ENCODE measurements at places on chromosomes 2 and 18.
A peak's percentile ranks its signal among the peaks of the same experiment; 100 is the strongest.

GRCh38 chr2:191670076-191670475, 7.9 kb upstream of the NABP1 start:
- DNase-seq: no peak

DNA sequence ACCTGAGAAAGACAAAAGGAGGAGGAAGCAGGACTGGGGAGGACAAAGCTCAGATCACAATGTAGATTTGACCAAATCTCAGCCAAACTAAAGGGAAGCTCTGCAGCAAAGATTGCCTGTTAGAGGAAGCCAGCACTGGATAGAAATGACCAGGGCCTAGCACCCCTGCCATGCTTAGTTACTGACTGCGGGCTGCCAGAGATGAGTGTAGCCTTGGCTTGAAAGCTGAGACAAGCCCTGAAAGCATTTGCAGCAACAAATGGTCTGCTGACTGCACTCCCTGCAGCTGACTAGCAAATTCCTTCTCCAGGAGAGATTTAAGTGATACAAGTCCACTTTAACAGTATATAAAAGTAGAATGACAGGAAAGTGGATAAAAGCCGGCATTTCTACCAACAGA, 140.9 kb upstream of the CRIM1 start:
- no peak for DNase-seq

DNA sequence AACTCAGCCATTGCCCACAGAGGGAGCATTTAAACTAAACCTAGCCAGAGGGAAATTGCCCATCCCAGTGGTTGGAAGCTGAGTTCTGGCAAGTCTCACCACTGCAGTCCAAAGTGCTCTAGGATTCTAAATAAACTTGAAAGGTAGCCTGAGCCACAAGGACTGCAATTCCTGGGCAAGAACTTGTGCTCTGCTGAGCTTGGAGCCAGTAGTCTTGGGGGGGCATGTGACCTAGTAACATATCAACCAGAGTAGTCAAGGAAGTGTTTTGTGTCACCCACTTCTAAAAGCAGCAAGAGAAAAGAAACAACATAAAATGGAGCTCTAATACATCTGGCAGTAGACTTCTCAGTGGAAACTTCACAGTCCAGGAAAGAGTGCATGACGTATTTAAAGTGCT, 167.0 kb downstream of the PTH2R start:
- DNase-seq: no peak

GRCh38 chr18:22683786-22684185, 249.3 kb upstream of the RBBP8 start:
- DNase-seq: no peak

- DNase-seq: no peak
These were observed 58.3 kb downstream of the NPAS2 start for GRCh38 chr2:100878000-100878791.

GRCh38 chr2:199979832-199980628, 24.6 kb downstream of the MAIP1 start:
- peak; percentile 80 for DNase-seq

GRCh38 chr2:160364364-160364763, 129.2 kb downstream of the RBMS1 start:
- no peak for DNase-seq

DNA sequence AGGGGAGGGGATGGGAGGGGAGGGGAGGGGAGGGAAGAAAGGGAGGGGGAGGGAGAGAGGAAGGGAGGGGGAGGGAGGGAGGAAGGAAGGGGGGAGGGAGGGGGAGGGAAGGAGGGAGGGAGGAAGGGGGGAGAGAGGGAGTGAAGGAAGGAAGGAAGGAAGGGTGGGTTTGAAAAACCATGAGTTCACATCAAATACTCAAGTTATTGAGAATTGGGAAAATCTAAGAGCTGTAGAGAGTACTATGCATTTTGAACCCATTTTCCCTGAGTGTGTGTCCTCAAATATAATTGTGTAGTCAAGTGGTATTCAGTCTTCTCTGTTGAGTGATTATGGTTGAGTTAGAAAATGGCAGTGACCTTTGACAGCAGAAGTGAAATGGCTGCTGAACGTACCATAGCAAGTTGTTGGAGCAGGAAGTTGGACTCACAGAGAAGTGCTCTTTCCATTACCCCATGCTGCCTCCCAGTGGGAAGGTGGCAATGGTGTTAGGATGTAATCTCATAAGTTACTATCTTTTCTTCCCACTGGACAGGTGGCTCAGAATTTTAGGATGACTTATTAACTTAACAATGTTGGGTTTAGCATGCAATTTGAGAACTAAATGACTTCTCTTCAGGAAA, 214.6 kb downstream of the SETBP1 start:
- no peak for DNase-seq

DNA sequence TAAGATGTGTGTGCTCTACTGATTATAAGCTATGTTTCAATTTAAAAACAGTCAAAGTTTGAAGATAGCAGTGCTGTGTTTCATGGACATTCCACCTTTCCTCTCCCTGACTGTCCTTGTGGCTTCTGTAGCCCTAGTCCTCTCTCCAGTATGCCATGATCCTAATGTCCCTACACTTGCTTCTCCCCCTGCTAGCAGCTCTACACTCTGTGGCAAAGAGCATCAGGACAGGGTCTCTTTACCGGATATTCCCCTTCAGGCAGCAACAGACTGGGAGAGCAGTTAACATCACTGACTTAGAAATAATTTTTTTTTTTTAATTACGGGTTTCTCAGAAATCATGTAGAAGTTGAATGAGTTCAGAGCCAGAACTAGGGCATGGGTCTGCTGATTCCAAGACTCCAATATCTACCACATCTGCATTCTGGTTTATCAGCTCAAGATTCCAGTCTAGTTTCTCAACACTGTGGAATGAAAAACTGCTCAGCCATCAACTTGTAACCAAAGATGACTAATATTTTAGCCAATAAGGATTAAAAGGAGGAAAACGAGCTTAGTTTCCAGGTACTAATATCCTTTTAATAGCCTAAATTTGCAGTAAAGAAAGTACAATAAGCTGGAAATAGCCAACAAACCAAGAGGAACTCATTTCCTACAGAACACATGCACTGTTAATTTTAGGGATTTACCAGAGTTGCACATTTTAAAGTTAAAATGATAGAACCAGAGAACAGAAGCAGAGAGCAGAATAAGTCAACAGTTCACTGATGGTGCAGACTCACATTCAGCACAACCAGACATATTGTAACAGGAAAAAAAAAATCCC, 45.2 kb downstream of the TMEM131 start:
- no peak for DNase-seq

DNA sequence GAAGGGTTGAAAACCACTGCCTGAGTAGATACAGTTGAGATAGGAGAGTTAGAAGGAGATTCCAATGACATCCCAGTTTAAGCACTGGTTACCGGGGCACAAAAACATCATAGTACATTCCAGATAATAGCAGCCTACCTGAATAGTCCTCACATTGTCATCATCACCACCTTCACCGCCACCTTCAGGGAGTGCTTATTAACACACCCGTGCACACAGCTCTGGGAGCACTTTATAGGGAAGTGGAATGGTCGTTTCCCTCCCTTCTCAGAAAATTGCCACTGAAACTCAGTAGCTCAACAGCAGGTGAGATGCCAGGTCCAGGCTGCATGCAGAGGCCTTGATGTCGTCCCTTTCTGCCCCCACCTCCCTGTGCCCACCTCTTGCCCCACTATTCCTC, 8.2 kb downstream of the SERPINB7 start:
- no peak for DNase-seq

GRCh38 chr18:57426187-57426586, 9.0 kb upstream of the ONECUT2 start:
- DNase-seq: no peak

- no peak for DNase-seq
These were observed 729 bp upstream of the SELENOI start for GRCh38 chr2:26345283-26345544.

- DNase-seq: no peak
These were observed 102.0 kb downstream of the MAP2 start for GRCh38 chr2:209525834-209526281.

GRCh38 chr2:224576088-224576715, 9.0 kb downstream of the CUL3 start:
- no peak for DNase-seq

- no peak for DNase-seq
These were observed at the start of gene LBX2 for GRCh38 chr2:74499267-74499939. LBX2 (minus strand) TSS chr2:74499603; CDS start chr2:74499537, 66 bp downstream.

- no peak for DNase-seq
These were observed 187.1 kb downstream of the SUCLG1 start for GRCh38 chr2:84271977-84272376.

- no peak for DNase-seq
These were observed 11.9 kb upstream of the ASPRV1 start for GRCh38 chr2:69973335-69973735.

GRCh38 chr2:226772389-226773179, 27.0 kb downstream of the IRS1 start:
- DNase-seq: no peak

Data from activated T-cell treated with anti-CD3 and anti-CD28 coated beads for 4 hours (primary cell).